CD4-positive, alpha-beta T cell treated with Interleukin-15 for 4 hours (primary cell): ENCODE measurements at places on chromosomes 13 and 19.

DNA sequence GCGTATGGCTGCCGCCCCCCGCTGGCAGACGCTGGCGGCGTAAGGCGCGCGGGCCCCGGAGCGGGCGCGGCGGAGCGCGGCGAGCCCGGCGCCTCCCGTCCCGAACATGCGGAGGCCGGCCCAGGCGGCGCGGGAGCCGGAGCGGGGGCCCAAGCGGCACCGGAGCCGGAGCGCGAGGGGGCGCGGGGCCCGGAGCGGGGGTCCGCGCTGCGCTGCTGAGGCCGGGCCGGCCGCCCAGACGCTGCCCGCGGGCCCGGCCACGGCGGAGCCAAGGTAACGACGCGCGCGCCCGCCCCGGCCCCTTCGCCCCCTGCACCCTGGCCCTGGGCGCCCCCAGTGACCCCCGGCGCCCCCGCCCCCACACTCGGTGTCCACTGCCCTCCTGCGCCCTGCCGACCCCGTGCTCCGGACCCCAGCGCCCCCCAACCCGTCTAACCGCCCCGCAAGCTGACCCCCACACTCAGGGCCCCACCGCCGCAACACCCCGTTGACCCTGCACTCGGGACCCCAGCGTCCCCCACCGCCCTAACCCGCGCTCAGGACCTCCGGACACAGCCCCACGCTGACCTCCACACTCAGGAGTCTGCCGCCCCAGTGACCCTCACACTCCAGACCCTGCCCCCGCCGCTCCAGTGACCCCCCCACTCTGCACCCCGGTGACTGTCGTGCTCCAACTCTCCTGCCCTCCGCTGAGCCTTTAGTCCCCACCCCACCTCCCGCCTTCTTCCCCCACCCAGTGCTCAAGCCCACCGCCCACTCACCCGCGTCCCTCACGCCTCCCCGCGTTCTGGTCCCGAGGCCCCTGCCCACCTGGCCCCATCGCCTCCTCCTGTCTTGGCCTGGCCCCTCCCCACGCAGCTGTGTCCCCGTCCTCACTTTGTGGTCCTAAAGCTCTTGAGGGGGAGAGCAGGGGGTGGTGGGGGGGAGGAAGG is at the start of gene CSNK1G2:
Gene CSNK1G2, plus strand, starts transcription at position 27 of the 932 bp plus-strand sequence. CDS start 28,601 bp downstream, outside the sequence.
- no peak for DNase-seq

GRCh38 chr19:36488846-36489117 is 579 bp downstream of the ZNF566 start:
- DNase-seq: peak; percentile 46

DNA sequence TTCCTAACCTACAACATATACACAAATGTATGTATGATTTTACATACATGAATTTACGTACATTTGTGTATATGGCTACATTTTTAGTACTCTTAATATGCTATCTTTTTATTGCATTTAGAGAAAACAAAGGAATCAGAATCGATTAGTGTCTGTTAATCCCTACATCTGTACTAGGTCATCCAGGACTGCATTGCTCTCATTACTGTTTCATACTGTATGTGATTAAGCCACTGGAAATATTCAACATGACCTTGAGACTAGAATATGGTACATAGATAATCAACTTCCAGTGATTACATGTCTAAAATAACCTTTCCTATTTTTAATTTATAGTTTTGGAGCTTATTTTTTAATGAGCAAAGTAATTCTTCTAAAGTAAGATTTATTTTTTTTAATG is 5.3 kb upstream of the MAB21L1 start:
- DNase-seq: no peak

DNA sequence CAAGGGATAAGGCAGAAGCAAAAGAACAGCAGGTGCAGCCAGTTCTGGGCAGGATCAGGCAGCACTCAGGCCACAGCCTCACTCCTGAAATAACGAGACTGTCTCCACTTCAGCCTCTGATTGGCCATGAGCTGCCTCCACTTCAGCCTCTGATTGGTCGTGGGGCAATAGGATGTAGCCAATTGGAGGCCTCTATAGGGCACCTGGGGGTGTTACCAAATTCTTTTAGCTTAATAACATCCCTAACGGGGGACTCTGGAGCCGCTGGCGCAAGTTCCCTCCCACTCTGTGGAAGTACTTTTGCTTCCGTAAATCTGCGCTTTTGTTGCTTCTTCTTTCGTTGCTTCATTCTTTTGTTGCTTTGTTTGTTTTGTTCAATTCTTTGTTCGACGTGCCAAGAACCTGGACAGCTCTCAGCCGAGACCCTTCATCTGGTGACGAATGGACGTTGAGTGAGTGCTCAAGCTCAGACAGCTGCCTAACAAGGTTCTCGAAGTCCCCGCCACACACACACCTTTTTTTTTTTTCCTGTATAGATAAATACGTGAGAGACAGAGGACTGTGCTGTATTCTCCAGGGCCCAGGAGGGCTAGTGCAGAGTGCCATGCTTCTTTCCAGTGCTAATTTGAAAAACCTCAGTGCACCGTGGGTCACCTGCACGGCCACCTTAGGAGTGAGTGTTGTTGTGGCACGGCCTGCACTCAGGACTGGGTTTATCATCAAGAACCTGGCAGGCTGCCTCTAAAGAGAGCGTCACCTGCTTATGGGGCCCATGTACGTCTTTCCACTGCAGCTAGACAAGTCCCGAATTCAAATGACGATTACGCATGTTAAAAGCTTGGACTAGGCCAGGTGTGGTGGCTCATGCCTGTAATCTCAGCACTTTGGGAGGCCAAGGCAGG is 32.0 kb upstream of the TUBGCP3 start:
- DNase-seq: no peak

- DNase-seq: peak; percentile 30
These were observed 314.2 kb downstream of the DLEU7 start for GRCh38 chr13:50529154-50529882.

DNA sequence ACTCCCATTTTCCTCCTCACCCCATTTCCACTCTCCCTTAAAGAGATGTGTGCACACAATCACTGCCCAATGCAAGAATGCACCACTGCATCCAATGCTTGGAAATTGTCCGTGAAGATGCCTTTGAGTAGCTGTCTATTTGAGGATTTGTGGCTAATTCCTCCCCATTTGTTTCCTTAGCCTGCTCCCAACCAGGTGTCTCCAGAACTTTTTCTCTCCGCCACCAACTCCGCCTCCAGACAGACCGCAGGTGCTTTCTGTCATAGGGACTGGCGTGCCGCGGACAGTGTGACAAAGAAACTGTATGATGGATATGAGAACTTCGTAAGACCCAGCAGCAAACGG is 461 bp upstream of the TM9SF2 start:
- no peak for DNase-seq

DNA sequence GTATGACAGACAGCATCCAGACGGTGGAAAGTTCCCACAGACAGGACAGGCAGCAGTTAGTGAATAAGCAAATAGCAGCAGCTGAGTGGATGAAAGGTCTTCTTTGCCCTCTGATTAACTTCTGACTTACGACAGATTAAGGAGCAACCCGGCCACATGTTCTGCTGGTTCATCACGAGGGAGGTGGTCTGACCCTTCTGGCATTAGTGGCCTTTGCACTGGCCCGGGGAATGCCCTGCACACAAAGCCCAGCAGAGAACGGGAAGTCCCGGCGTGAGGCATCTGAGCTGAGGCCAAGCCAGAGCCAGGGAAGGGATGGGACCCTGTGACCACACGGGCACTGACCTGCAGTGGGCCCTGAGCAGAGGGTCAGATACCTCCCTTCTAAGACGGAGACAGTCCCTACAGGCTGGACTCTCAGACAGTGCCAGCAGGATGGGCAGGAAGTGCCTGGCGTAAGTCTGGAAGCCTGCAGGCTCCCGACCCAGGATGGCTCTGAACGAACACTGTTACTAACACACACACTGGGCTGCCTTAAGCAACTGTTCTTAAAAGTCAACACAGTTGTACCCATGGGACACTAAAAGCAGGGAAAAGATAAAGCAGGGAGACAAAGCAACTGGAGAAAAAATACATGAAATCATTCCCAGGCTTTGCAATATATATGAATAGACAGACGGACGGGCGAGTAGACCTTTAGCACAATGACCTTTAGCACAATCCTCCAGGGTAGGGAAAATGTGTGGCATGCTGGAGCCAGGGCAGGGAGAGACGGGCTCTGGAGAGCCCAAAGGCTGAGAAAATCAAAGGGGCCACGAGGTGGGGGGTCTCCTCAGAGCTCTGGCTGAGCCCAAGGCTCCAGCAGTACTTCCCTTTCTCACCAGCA is 6.3 kb downstream of the C19orf12 start:
- no peak for DNase-seq

GRCh38 chr13:100872761-100873160 is 198.2 kb upstream of the TMTC4 start:
- DNase-seq: no peak

DNA sequence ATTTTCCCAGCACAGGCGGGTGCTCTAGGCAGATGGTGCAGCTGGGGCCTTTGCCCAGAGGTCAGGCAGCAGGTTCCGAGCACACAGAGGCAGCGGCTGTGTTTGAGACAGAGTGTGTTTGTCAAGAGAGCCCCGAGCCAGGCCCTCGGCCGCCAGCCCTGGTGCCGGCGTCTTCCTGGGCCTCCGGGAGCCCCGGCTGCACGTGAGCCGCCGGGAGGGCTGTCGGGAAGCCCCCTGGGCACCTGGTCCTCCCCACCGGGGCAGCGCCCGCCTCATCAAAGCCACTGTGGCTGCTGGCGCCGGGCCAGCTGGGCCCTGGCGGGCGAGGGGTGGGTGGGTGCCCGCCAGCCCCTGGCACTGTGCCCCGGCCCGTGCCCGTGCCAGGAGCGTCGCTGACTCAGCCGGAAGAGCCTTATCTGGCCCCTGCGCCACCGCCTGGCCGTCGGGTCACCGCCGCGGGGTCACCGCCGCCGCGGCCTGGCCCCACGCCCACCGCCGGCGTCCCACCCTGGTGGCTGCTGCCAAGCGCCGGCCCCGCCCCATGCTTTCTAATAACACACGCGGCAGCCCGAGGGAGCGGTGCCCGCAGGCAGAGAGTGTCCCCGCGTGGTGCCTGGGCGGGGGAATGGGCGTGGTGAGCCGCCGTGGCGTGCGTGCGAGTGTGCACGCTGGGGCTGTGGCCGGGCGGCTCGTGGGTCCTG is 14.9 kb downstream of the ARID3A start:
- peak; percentile 74 for DNase-seq

- DNase-seq: peak; percentile 62
These were observed 18.5 kb upstream of the POP4 start for GRCh38 chr19:29587518-29587986.

DNA sequence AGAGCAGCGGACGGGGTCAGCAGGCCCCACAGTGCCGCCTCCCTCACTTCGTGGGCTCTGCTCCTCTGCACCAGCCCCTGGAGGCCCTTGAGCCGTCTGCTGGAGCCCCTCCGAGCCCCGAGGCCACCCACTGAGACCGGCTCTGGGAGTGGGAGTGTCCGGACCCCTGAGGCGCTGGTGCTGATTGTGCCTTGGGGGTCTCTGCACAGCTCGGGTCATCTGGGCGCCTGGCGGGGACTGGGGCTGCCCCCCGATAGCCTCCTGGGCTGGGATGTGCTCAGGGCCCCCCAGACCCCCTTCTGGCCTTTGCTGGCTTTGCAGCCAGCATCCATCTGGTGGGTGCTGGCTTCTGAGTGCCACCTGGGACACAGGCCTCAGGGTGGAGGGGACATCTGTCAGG is 15.4 kb downstream of the CBARP start:
- DNase-seq: no peak

- no peak for DNase-seq
These were observed 1.6 kb downstream of the FTL start for GRCh38 chr19:48966541-48967345.

DNA sequence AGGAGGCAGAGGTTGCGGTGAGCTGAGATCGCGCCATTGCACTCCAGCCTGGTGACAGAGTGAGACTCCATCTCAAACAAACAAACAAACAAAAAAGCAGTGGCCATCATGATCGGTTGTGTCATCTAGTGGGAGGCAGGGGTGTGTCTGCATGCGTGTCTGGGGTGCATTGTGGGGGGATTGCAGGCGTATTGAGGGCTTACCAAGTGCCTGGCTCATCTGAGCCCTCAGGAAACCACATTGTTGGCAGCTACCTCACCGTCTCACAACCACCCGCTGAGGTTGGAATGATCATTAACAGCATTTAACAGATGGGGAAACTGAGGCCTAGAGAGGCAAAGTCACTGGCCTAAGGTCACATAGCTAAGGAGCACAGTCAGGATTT is 30.5 kb downstream of the NFIC start:
- DNase-seq: no peak

DNA sequence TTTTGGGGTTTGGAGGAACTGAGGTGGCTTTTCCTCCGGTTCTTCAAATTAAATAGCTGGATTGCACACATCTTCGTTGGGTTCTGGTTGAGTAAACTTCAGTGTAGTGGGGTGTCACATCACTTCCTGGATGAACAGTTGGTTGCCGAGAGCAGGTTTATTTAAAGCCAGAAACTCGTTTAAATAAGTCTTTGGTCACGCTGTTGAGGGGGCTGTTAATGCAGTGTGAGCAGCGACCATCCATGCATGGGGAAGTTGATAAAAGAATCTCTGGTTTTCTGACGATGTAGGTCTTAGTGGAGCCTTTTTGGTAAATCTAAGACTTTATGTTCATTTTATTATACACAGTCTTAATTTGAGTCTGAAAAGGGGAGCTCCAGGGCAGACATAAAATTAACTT is 351.2 kb upstream of the ARGLU1 start:
- no peak for DNase-seq

DNA sequence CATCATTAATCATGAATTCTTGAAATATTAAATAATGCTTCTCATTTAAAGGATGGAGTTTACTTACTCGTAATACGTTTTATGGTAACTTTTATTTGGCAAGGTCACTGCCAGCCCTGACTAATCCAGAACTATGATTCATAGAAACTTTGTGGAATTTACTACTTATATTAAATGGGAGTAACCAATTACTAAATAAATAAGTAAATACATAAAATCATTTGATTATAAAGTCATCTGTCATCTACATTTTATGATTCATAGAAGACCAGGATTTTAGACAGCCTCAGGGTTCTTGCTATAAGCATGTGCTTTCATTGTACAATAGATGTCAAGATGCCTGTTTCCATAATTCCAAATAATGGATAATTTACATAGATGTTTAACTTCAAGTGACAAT is 611.1 kb downstream of the TBC1D4 start:
- no peak for DNase-seq

- DNase-seq: no peak
These were observed 9.9 kb downstream of the CNFN start for GRCh38 chr19:42380155-42380554.

GRCh38 chr19:48255376-48256303 is at the start of gene CARD8:
CARD8 (minus strand) TSS chr19:48255912; CDS start chr19:48241020, 14,892 bp downstream.
- DNase-seq: peak; percentile 85

- DNase-seq: no peak
These were observed 460.6 kb downstream of the FGF14 start for GRCh38 chr13:101941095-101941783.

DNA sequence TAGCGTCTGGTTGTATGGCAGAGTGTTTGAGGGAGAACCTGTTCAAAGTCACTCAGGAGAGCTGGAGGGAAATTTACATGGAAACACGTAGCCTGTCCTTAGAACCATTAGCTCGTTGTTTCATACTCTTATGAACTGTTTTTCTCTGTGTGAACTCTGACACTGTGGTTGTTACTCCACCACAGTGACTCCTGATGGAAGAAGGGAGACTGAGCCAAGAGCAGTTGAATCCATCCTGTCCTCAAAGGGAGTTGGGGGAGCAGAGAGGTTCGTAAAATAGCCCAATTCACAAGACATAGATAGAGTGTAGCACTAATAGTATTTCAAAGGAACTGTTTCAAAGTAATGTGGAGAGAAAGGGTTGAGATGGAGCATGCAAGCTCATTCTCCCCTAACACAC is 964.8 kb downstream of the PCDH9 start:
- no peak for DNase-seq

GRCh38 chr13:60170414-60170813 is 6.7 kb upstream of the DIAPH3 start:
- DNase-seq: no peak
